ENCODE measurements at places on chromosomes 2 and 18.

DNA sequence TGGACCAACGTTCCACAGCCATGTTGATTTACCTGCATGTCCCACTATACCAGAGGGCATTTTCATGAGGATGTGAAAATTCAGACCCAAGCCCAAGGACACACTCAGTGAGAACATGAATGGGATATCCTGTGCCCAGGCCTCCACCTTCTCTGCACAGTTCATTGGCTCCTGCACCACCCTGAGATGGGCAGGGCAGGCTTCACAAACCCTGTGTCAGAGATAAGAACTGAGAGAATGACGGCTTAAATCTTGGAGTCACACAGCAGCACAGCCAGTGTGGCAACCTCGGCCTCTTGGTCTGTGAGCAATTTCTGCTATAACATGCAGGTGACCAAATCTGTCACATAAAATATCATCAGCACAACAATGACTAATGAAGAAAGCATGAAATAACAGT is 71.9 kb downstream of the UXS1 start:
- no peak for DNase-seq

DNA sequence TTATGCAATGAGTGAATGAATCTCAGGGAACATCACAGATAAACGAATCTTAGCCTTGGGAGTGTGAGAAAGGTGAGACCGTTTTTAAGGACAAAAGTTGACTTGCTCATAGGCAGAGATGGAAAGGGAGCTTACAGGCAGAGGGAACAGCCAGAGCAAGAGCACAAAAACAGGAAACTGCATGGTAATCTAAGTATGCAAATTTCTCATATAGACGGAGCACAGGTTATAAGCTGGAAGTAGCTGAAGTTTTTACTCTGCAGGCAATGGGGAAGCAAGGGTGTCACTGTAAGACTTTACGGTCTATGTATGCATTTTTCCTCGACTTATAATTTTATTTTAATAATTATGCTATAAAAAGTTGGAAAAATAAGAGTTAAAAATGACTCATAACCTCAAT is 44.8 kb upstream of the STRN start:
- no peak for DNase-seq

DNA sequence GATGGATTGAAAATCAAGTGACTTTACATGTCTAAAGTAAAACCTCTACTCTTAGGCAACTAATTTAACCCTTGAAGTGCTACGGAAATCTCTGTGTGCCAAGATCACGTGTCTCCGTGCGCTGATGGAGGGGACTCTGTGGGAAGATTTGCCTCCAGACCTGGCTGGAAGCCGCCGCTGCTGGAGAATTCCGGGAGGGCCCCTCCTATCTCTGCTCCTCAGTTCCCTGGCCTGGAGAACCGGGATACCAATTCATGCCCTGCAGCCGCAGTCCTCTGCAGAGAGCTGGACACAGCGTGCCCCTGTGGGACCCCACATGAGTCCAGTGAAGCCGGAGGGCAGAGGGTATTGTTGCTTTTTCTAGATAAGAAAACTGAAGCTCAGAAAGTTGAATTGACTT is 126.9 kb upstream of the PXDN start:
- no peak for DNase-seq

DNA sequence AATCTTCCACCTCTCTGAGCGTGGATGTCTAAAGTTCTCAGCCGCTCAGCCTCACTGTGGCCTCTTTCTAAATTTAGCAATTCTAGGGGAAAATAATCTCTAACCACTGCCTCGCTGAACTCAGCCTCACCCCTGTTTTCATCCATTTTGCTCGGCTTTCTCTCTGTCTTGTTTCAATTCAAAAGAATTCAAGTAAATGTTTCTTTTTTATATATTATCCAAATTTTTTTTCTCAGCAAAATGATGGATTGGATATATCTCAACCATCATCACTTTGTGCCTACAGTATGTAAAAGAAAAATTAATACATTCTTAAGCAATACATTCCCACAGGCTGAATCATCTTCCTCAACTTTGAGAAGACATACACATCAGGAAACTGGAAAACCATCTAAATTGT is 24.0 kb upstream of the GALNT5 start:
- DNase-seq = no peak

- no peak for DNase-seq
Observed at GRCh38 chr2:80059447-80059846, 245.1 kb downstream of the LRRTM1 start.

DNA sequence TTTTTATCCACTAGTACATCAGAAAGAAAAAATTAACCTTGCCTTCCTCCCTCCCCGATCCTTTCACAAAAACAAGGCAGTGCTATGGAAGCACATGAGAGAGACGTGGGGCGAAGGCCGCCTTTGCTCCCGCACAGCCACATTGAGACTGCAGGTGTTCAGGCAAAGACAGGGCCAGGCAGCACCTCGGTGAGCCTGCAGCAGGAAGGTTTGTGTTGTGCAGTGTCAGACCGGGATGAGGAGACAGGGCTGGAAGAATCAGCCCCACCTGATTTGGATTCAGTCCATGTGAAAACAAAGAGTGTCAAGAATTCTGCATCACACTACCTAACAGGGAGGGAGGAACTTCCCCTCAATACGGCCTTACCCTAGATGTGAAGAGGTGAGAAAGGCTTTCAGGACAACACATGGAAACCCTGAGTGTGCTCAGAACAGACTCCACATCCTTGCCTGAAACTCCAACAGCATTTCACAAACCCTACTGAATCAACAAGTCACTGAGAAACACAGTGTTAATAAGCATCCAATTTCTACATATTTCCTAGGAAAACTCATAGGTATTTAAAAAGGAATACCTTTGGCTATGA is 59.6 kb downstream of the HDAC4 start:
- DNase-seq = no peak

DNA sequence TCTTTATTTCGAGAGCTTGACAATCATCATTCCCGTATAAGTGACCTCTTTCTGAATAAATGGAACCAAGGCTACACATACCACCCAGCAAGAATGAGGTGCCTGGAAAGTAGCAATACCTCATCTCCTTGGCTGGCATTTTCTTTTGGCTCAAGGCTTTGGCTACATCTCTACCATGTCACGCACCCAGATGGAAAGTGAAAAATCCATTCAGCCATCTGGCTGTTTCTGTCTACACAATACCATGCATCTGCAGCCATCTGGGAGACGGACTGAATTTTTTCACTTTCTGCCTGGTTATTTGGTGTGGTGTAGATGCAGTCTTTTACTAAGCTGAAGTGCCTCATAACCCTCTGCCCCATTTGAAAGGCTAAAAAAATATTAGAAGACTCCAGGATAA is 566.9 kb downstream of the BCL11A start:
- DNase-seq = no peak

- DNase-seq = no peak
Observed at GRCh38 chr2:7860693-7861092, 821.2 kb upstream of the ID2 start.

DNA sequence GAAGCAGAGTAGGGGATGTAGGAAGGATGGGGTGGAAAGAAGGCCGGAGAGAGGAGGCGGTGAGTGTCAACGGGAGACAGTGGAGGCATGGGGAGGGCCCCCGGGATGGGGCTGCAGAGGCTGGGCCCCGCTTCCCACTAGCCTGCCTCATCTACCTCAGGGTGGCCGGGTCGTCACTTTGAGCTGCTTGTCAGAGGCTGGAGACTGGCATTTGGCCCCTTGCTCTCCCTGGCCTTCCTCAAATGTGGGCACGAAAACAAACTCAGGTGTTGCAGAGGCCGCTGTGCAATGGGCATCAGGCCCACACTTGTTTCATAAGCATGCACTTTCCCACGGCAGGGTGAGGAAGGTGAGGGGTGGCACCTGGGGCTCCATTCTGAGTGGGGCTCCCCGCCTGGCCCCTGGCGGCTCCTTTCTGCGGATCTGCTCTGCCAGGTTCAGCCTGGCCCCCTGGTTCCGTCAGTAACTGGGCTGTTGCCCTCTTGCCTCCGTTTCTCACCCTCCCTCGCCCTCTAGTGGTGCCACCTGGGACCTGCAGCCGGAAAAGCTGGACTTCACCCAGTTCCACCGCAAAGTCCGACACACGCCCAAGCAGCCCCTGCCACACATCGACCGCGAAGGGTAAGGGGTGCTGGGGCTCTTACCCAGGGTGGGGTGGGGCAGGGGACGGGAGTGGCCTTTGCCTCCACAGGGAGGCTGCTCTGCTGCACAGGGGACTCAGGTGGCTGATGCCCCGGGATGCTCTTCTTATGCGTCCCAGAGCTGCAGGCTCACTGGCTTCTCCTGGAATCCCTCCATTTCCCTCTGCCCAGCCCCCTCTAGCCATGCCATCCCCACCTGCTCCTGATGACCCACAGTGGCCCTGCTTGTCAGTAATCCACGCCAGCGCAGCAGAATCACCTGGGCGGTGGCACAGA is 125.4 kb downstream of the CTIF start:
- no peak for DNase-seq

- DNase-seq = no peak
Observed at GRCh38 chr2:38665854-38666555, at the start of gene GALM. Gene GALM, plus strand, starts transcription at chr2:38666114. Its CDS starts 48 bp downstream, at chr2:38666162.

DNA sequence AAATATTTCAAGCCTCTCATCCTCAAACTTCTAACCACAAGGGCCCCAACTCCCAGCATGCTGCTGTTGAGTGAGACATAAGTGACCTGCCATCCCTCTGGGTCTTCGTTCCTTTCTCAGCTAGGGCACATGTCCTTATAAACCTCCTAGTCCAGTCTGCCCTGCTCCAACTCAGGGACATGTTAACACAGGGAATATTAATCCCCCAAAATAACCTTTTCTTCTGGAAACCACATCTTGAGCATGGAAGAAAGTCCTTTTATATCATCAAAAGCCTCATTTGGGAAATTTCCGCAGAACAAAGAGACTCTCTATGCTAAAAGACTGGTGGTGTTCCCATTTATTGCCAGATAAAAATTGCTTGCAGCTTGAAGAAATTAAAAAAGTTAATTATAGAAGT is 14.4 kb downstream of the TNP1 start:
- no peak for DNase-seq

- no peak for DNase-seq
Observed at GRCh38 chr2:33763671-33764310, 164.7 kb upstream of the FAM98A start.

- DNase-seq = no peak
Observed at GRCh38 chr2:63668466-63668865, 79.7 kb downstream of the MDH1 start.

DNA sequence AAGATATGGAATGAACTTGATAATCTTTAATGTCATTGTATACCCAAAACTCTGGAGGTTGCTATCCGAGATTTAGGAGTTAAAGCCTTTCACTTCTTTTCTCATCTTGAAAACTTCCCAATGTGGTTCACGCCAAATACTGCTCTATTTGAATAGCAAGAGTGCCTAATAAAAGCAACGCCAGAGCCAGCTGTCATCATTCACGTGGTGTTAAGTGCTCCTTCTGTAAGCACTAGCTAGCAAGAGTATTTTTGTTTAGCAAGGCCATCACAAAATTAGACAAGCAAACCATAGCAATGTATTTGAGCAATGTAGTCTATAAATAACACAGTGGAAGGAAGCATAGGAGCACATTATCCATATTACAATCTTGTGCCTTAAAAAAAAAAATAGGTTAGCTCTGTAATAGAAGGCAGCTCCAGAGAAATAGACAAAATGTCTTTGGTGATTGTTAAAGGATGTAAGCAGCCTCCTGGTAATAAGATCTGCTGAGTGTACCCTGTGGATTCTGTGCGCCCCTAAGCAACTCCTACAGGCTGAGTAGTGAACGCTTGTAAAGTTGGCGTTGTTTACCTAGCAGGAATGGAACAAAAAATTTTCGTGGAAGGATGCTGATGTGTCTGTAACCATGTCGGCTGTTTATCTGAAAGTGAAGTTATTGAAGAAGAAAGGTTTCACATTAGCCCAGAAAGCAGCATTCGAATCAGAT is 518.0 kb downstream of the CNTNAP5 start:
- no peak for DNase-seq

- no peak for DNase-seq
Observed at GRCh38 chr2:219632760-219633105, 5.3 kb downstream of the SLC4A3 start.

DNA sequence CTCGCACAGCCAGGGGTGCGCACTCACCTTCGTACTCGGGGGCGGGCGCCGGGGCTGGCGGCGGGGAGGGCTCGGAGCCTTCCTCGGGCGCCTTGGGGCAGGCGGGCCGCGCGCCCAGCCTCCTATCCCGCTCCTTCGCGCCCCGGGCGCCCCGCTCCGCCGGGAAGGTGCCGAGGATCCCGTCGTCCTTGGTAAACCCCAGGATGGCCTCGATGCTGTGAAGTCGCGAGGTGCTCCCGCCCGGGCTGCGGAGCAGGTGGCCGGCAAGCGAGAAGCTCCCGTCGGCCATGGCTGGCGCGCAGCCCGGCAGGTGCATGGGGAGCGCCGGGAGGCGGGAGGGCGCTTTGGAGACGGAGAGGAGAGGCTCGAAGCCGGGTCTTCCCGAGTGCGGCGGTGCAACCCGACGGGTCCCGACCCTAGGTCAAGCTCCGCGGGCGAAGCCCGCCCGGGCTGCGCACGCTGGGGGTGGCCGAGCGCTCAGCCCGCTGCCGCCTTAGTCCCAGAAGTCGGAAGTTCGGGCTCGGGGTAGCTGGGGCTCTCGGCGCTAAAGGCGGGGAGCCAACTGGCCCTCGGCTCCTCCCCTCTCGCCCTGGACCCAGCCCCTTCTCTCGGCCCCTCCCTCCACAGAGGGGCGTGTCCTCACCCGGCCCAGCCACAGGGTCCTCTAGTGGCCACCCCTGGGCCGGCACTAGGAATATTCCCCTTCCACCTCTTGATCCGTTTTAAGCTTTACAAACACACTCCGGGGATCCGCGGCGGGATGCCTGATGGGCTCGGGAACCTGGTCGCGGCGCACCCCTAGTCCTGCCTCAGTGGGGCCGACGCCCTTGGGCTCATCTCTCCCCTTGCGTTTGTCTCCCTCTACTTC is at the start of gene RAX:
TSS of gene RAX (minus strand) at position 564 of the 868 bp plus-strand sequence. CDS start at position 316, 248 bp downstream.
- no peak for DNase-seq

- DNase-seq = no peak
Observed at GRCh38 chr18:79371561-79372121, 24.1 kb upstream of the NFATC1 start.

DNA sequence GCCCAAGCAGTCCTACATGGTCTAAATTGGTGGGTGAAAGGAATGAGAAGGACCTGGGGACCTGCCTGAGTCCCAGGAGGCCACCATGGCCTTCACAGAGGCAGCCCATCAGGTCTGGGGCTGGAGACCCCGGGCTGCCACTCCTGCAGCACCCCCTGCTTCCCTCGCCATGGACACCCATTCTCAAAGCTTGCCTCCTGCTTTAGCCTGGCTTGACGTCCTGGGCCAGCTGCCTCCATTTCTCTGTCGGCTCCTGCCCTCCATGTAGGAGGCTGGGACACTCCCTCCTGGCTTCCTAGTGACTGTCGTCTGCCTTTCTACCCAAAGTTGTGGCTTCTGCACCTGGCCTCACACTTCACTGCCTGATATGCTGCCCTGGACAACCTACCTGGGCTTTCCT is 198.6 kb downstream of the FAM210A start:
- DNase-seq = no peak

DNA sequence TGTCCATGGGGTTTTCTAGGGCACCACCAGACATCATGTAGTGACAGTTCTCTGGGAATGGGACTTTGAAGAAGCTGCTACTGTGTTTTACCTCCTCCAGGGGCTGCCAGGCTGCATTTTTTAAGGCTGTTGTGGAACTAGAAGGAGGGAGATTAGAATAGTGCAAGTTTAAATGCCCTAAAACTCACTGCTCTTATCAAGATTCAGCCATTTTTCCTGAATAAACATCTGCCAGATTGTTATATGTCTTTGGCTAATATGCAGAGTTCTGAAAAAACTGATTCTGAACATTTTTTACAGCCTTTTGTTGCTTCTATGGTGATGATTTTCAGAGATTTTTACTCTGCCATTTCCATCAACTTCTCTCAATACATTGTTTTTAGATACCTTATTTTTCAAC is 8.6 kb upstream of the EPB41L5 start:
- no peak for DNase-seq
